CD4-positive, alpha-beta T cell (primary cell): ENCODE measurements at places on chromosomes 3 and 15. TPM values are rescaled to one million over a fixed set of nuclear protein-coding genes. Genes with fewer than 3 reads are reported as not detected.

NAA50 gene
- total RNA-seq: 48.0 TPM

- no peaks in the 10 kb centered on the region for H3K4me1 ChIP-seq
- no peak overlapping the region for H3K27ac ChIP-seq
- DNase-seq: no peak
- H3K27me3 ChIP-seq: no peaks in the 10 kb centered on the region
- H3K4me3 ChIP-seq: no peak overlapping the region
- H3K36me3 ChIP-seq: no peaks in the 10 kb centered on the region
Observed at GRCh38 chr3:19346759-19347158, 198.4 kb downstream of the KCNH8 start.

DNA sequence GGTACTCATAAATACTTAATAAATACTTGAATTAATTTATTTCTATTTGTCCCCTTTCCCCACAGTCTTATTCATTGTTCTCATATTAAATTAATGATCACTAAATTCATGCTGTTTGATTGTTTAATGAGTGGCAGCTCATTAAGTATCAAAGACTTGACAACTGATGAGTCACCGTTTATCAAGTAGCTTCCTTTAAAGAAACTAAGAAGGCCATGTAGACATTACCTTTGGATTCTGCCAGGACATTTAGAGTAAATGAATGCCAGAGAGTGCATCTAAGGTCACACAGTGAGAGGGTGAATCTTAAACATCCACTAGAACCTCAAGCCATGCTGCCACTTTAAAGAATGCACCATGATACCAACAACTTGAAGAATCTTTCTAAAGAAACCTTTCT is 23.9 kb downstream of the ZBED2 start:
- H3K4me3 ChIP-seq: no peak overlapping the region
- DNase-seq: no peak
- H3K36me3 ChIP-seq: peaks cover 57% of the 10 kb centered on the region

DNA sequence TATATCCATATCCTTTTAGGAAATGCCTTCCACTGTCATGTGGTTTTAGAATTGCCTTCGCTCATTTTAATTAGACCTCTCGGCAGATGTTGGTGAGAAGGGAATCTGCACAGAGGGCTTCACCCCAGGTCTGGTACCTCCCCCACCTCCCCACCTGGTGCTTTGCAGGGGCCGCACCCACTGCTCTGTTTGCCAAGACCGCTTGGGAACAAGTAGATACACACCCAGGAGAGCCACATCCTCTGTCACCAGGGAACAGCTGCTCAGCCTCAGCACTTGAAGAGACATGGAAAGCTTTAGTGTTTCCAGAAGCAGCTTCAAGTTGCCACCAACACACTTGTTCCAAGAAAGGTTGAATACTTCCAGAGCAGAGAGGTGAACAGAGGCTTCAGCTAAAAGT is 21.8 kb downstream of the LRRC31 start:
- no peaks in the 10 kb centered on the region for H3K36me3 ChIP-seq
- H3K27ac ChIP-seq: no peak overlapping the region
- H3K4me1 ChIP-seq: no peaks in the 10 kb centered on the region
- H3K27me3 ChIP-seq: no peaks in the 10 kb centered on the region
- DNase-seq: no peak
- no peak overlapping the region for H3K4me3 ChIP-seq

PAK6 gene
- 0.34 TPM for total RNA-seq

PBRM1 gene
- total RNA-seq: 48.1 TPM

- no peaks in the 10 kb centered on the region for H3K4me1 ChIP-seq
- peak; percentile 15 for DNase-seq
- H3K4me3 ChIP-seq: no peak overlapping the region
- H3K27ac ChIP-seq: no peak overlapping the region
- peaks cover 5% of the 10 kb centered on the region for H3K27me3 ChIP-seq
Observed at GRCh38 chr3:31704591-31705179, 172.0 kb downstream of the STT3B start.
